ENCODE measurements at places on chromosomes 12 and 14.

DNA sequence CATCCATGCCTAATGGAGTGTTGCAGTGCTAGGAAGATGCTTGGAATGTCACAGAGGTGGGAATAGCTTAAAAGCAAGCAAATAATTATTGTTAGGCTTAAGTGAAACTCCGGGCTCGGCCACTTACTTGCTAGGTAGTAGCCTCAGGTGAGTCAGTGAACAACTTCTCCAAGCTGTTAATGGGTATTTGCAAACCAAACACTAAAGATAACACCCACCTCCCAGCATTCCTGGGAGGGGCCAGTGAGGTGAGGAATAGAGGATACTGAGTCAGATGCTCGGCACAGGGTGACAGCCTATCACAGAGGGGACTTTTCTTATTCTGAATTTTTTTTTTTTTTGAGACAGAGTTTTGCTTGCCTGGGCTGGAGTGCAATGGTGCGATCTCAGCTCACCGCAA, 151.2 kb upstream of the RFLNA start:
- no peak overlapping the region for H3K4me3 ChIP-seq
- DNase-seq: no peak
- peaks cover 67% of the 10 kb centered on the region for H3K27me3 ChIP-seq
- no peaks in the 10 kb centered on the region for H3K4me1 ChIP-seq
- no peak overlapping the region for H3K27ac ChIP-seq
- no peaks in the 10 kb centered on the region for H3K36me3 ChIP-seq

- H3K4me1 ChIP-seq: peaks cover 6% of the 10 kb centered on the region
- H3K27me3 ChIP-seq: no peaks in the 10 kb centered on the region
- no peak for DNase-seq
- no peak overlapping the region for H3K27ac ChIP-seq
- H3K4me3 ChIP-seq: no peak overlapping the region
These were observed 72.2 kb downstream of the SETD3 start for GRCh38 chr14:99408286-99408970.

DNA sequence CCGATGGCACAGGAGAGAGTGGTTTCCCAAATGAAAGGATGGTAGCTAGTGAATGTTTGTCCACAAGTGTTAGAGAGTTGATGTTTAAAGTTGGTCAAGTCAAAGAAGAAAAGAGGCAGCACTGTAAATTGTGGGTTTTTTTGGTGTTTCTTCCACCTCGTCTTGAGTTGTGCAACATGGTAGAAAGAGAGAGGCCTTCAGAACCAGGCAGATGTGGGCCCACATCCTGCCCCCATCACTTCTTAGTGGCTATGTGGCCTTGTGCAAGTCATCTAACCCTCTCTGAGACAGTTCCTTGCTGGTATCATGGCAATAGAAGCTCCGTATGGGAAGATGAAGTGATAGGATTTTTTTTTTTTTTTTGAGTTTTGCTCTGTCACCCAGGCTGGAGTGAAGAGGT, 60.8 kb downstream of the NDUFA12 start:
- H3K27ac ChIP-seq: peak overlapping the region; percentile 78
- peaks cover 8% of the 10 kb centered on the region for H3K36me3 ChIP-seq
- no peak for DNase-seq
- no peaks in the 10 kb centered on the region for H3K27me3 ChIP-seq
- peaks cover 55% of the 10 kb centered on the region for H3K4me1 ChIP-seq
- H3K4me3 ChIP-seq: peak overlapping the region; percentile 42

- H3K27me3 ChIP-seq: no peaks in the 10 kb centered on the region
- H3K4me3 ChIP-seq: no peak overlapping the region
- H3K4me1 ChIP-seq: no peaks in the 10 kb centered on the region
- H3K27ac ChIP-seq: no peak overlapping the region
- H3K36me3 ChIP-seq: no peaks in the 10 kb centered on the region
- no peak for DNase-seq
These were observed 331.6 kb downstream of the PCNX1 start for GRCh38 chr14:71238835-71239234.

- no peak overlapping the region for H3K4me3 ChIP-seq
- no peak overlapping the region for H3K27ac ChIP-seq
- H3K27me3 ChIP-seq: peaks cover 50% of the 10 kb centered on the region
- no peaks in the 10 kb centered on the region for H3K4me1 ChIP-seq
These were observed 58.0 kb upstream of the CDKN3 start for GRCh38 chr14:54338696-54339317.

All from central memory CD8-positive, alpha-beta T cell (primary cell).